ENCODE measurements at places on chromosomes 3 and 15. TPM values are rescaled to one million over a fixed set of nuclear protein-coding genes. Genes with fewer than 3 reads are reported as not detected.

The ENTPD3 gene
- total RNA-seq = 0.32 TPM

- DNase-seq = no peak
Observed at GRCh38 chr3:78957456-78957855, 810.3 kb downstream of the ROBO1 start.

DNA sequence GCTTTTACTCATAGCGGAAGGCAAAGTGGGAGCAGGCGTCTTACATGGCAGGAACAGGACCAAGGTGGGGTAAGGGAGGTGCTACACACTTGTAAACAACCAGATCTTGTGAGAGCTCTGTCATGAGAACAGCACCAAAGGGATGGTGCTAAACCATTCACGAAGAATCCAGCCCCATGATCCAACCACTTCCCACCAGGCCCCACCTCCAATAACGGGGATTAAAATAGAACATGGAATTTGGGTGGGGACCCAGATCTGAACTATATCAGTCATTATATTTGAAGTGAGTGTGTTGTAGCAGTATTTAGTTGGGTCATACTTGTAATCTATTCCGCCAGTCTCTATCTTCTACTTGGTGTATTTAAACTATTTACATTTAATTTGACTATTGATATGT, 190.9 kb downstream of the RPLP1 start:
- no peak for DNase-seq

The STRA6 gene
- not detected for total RNA-seq

The EFHB gene
- not detected for total RNA-seq

DNA sequence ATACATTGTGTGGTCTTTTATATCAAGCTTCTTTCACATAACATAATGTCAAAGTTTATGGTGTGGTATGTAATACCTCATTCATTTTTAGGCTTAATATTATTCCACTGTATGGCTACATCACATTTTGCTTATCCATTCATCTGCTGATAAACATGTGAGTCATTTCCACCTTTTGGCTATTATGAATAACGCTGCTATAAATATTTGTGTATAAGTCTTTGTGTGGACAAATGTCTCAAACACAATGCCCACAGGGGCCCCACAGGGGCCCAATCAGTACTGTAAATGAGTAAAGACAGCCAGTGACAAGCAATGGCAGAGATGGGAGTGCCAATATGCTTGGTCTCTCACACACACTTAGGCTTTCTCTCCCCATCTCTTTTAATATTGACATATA, 54.2 kb downstream of the PIK3R4 start:
- DNase-seq = no peak

DNA sequence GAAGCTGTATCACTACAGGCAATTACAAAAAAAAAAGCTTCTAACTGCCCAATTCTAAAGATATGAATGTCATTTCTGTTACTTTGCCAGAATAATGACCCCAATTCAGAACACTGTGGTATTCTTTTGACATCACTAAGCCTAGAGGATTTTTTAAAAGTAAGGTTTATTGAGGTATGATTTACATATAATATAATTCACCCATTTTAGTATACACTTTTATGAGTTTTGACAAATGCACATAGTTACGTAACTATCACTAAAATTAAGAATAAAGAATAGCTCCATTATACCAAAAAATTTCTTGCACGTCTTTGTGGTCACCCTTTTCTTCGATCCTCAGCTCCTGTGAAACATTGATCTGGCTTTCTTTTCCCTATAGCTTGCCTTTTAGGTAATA, 74.0 kb upstream of the PLSCR5 start:
- no peak for DNase-seq
